ENCODE measurements at places on chromosomes 12 and 14.

- peak; percentile 89 for DNase-seq
Observed at GRCh38 chr12:104866291-104866690, 91.8 kb downstream of the SLC41A2 start.

DNA sequence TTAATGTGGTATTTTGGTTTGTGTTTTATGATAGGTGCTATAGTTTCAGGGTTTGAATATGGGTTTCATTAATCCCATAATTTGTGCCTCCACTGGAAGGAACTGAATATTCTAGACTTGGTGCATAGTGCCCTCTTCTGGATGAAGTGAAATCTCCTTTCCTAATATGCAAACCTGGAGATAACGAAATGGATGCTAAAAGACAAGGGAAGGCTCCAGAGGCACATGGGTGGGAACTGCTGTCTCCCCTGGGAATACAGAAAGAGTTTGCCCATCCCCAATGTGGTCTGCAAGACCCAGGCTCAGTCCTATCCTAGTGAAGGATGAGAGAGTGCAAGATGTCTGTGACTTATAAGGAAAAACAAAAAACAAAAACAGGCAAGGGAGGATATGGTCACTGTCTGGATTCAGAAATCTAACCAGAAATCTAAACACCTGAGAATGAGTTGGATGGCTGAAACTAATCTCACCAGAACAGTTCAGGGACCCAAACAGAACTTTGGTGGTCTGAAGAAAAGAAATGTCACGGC is 142.3 kb upstream of the TMPO start:
- DNase-seq, result peak; percentile 58

DNA sequence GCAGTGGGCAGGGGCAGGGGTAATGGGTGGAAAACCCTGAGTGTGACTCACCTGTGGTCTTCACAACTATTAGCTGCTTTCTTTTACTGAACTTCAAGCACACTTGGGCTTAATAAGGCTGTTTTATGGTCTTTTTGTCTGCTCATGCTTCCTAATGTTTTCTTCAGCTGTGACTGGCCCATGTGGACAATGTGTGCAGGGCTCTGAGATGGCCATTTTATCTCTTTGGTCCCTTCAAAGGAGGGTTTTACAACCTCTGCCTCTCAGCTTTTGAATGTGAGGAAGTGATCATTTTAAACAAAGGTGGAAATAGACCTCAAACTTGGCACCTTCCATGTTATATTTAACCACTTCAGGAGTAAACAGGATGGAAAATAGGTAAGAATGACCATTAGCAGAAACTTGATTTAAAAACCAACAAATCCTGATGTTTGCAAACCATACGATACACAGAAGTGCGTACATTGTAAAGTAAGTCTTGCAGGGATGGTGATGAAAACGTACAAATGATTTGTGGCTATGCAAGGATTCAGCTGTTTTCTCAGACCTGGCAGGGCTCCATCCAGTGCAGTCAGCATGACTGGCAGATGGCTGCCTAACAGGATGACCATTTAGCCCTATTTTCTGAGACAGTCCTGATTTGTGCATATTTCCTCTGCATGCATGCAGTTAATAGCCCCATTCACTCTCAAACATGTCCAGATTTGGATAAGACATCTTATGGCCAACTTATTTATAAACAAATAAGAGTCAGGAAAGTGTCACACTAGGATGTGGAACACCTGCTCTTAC is 103.2 kb downstream of the SLC38A4 start:
- peak; percentile 59 for DNase-seq

DNA sequence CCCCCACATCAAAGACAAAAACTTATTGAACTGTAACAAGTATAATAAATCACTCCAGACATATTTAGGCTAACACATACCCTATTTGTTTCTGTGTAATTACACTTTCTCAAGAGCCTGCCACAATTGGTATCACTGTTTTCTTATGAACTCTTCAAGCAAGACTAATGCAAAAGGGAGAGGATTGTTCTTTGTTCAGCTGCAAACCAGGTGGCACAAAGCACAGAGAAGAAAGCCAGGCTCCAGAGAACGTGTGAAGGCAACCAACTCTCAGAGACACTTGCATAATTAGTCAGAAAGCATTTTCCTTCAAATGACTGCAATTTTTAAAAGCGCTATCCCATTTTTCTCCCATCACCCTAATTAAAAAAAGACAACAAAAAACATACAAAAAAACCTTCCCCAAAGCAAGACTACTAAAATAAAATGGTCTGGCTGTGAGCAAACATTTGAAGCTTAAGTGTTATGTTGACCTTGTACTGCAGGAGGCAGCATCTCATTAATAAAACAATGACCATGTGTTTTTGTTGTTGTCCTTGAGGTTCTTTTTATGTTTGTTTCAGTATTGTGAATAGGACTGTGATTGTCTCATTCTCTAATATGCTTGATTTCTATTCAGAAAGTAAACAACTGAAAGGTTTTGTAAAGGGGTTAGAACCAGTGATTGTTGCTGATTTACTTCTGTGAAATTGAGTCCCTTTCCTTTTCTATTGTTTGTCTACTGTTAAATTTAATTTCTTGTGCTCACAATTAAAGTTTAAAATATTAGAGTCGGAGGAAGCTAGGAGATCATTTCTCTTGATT is 452.7 kb upstream of the PDE3A start:
- peak; percentile 53 for DNase-seq

GRCh38 chr12:6450869-6451347 is 934 bp upstream of the TAPBPL start:
- DNase-seq, result no peak

DNA sequence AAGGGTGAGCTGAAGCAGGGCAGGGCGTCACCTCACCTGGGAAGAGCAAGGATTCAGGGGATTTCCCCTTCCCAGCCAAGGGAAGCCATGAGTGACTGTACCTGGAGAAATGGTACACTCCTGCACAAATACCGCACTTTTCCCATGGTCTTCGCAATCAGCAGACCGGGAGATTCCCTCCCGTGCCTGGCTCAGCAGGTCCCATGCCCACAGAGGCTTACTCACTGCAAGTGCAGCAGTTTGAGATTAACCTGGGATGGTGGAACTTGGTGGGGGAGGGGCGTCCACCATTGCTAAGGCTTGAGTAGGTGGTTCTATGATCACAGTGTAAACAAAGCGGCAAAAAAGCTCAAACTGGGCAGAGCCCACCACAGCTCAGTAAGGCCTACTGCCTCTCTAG is 11.0 kb upstream of the DHRS4 start:
- DNase-seq, result no peak

DNA sequence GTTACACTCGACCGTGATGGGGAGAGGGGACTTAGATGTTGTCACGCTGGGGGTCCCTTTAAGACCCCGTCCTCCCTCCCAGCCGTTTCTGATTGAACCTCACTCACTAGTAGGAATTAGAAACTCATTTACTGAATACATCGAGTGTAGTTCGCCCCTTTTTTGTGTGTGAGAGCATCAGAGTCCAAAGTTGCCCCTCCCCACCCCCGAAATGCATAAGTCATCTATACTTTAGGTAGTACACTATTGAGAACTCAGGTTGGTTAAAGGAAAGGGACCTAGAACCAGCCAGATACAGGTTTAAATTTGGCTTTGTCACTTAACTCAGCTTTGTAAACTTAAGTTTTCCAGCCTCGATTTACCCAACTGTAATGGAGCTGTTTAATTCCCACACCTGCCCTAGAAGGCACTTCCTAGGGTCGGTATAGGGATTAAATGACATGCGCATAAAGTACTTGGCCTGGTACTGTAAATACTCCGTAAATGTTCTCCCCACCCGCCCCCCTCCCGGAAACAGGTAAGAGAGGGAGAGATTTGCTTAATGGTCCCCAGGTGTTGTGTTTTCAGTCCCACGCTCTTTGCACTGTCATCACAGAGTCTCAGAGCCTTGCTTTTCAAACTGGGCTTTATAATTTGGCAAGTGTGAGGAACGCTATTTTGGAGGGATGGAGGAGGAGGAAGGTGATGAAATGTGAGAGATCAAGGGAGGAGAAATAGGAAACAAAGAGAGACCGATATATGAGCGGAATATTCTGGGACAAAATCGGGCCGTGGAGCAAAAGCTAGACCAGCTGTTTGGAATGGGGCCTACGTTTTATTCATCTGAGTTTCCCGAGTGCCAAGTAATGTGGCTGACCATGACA is 897 bp downstream of the SUDS3 start:
- DNase-seq, result no peak

- DNase-seq, result no peak
Observed at GRCh38 chr14:77615361-77616132, 890 bp downstream of the SPTLC2 start.

- no peak for DNase-seq
Observed at GRCh38 chr14:54126947-54127346, 170.3 kb upstream of the BMP4 start.

DNA sequence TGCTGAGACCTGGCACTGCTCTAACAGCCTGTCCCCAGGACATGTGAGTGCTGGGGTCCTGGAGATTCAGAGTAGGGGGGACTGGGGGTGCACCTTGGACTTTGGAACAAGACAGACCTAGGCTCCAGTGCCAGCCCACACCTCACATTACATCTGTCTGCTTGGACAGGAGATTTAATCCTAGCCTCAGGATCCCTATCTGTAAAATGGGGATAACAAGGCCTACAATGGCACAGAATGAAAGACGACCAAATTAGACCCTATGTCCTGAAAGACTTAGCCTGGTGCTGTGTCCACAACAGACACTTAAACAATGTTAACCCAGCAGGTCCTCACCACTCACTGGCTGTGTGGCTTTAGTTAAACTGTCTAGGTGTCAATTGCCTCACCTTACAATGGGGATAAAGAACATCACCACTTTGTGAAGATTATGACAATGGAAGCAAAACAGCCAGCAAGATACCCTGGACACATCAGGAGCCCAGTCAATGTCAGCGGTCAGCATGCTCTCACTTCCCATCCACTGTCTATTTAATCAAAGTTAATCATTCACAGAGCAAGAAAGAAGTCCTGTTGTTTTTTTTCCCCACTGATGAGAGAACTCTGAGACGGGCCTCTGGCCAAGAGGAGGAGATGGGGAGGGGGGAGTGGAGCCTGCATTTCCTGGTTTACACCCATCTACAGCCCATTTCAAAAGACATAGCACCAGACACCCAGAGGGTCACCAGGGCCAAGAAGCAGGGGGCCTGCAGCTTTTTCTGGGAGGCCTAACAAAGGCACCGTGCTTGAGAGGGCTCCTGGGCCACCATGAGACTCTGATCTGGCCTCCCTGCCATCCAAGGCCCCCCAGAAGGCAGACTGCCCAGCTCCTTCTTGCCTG is 40.6 kb downstream of the ACTN1 start:
- peak; percentile 63 for DNase-seq

- no peak for DNase-seq
Observed at GRCh38 chr12:30041096-30041495, 257.4 kb upstream of the TMTC1 start.

- DNase-seq, result no peak
Observed at GRCh38 chr12:116689521-116689920, 48.3 kb downstream of the SPRING1 start.

DNA sequence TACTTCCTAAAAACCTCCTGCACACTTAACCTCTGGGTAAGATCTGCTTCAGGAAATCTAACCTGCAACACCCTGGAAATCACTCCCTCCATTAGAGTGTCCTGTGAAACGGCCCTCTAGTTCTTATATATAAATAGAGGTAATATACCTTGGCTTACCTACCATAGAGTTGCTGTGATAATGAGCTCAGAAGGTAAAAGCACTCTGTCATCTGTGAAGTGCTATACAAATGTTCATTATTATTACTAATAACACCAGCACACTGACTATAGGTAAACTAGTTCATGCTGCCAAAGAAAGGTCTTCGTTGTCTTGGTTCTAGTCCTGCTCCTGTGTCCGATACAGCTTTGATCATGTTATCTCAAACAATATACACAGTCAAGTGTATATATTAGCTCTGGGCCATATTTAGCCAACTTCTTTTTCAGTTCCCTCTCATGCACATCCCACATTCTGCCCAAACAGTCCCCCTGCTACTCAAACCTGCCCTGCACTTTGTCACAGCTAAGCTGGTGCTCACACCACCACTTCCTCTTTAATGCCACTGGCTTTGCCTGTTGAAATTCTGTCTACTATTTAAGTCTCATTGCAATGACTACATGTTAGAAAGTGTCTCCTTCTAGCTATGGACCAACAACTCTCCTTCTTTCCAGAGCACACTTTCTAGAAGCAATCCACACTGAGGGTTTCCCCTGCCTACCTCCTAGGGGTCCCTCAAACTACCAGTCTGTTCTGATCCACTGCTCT is 5.1 kb downstream of the E2F7 start:
- no peak for DNase-seq

- peak; percentile 51 for DNase-seq
Observed at GRCh38 chr14:52043690-52044089, 25.2 kb downstream of the NID2 start.

DNA sequence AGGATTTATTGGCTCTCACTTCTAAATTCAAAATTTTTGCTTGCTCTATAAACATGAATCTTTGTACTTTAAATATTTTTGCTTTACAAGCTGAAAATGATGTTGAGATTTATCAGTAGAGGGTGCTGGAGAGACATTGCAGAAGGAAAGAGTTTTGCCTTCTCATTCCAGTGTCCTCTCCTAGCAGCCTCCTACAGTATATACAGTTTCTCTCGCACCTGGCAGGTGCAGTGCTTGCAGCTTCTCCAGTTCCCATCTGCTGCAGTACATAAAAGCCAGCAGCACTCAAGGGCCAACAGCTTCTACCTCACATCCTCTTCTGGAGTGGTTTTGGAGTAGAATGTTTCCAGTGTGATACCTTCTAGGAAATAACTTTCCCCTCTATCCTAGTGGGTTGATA is 601.8 kb upstream of the ATXN7L3B start:
- no peak for DNase-seq

- no peak for DNase-seq
Observed at GRCh38 chr14:101948666-101949216, 15.6 kb upstream of the DYNC1H1 start.

- peak; percentile 87 for DNase-seq
Observed at GRCh38 chr14:100410056-100410565, 87.0 kb downstream of the SLC25A47 start.

DNA sequence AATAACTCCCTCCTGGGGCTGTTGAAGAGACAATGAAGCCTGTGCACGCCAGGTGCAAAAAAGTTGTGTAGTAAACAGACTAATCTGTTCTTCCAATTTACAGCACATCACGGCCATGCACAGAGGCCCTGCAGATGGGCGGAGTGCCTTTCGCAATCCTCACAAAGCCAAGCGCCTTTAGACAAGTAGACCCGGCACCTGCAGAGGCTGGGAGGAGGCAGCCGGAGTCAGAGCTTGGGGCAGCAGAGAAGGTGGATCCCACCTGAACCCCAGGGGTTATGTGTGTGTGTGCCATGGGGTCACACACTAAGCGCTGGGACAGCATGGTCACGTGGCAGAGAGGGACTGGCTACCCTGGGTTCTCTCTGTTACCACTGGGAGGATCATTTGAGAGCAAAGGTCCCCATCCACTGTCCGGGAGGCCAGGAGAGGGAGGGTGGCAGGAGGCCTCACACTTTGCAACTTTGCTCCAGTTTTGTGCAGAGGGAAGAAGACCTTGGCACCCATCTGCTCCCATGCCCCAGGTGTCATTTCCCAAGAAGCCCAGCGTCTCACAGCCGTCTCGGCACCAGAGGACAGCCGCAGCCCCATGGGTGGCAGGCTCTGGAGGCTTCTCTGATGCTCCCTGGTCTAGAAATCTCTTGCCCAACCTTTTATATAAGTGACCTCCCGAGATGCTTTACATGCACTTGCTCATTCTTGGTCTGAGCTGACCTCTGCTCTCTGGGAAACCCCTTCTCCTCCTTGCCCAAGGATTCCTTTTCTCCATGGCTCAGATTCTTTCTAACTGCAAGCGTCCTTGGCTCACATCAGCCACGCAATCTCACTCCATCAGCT is 80.0 kb upstream of the DICER1 start:
- DNase-seq, result no peak

Measured in fibroblast of skin of scalp (primary cell).